ENCODE measurements at places on chromosomes 11 and 22.

- DNase-seq, result no peak
Measured at GRCh38 chr11:100141201-100141600, 545.9 kb upstream of the ARHGAP42 start.

- DNase-seq, result no peak
Measured at GRCh38 chr11:104581246-104581980, 316.8 kb downstream of the CASP12 start.

- peak; percentile 64 for DNase-seq
Measured at GRCh38 chr22:40922484-40923303, 28.5 kb upstream of the RBX1 start.

DNA sequence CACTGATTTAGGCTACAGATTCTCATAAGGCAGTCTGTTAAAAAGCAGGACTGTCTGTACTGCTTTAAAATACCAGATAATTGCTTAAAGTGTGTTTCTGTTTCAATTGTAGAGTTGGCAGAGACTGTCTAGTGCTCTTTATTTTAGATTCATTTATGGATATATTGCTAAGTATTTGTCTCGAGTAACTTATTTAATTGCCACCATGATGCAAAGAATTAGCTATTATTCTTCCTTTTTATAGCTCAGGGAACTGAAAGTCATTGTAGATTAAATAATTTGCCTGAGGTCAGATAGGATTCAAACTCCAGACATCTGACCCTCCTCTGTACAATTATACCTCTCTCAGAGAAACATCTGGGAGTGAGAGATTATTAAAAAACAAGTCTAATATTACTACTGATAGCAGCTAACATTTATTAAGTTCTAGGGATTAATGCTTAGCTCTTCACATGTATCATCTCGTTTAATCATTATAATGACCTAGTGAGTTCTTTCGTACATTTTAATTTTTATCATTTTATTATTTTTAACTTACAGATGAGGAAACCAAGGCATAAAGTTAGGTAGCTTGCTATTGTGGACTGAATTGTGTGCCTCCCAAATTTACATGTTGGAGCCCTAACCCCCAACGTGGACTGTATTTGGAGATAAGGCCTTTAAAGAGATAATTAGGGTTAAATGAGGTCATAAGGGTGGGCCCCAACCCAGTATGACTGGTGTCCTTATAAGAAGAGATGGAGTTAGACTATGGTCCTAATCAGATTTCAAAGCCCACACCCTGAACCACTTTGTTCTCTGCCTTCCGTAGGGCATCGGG, 19.7 kb upstream of the RAG2 start:
- no peak for DNase-seq

GRCh38 chr22:47632701-47633100, 870.3 kb downstream of the TBC1D22A start:
- DNase-seq, result no peak

DNA sequence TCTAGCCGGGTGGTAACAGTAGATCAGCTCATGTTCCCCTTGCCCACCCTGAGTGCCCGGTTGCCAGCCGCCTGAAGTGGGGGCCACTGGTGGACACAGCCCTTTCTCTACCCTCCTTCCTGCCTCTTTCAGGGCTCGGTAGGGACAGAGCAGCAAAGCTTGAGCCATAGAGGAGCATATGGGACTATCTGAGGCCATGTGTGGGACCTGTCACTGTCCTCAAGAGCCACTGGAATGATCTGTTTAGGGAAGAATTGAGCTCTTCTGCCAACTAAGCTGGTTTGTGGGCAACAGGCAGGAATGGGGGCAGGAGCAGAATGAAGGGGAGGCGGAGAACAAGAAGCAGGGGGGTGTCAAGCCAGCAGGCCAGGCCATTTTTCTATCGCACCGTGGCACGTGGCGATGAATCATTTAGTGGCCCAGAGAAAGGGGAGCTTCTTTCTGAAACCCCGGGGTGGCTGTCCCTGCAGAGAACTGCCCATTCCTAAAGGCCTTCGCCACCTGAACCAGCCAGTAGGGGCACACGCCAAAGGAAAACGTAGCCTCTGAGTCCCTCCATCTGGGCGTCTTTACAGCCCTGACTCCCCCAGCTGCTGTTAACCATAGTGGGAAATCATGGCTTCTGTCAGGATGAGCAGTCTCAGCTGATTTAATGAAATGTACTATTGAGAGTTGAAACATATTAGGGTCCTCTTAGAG, 8.8 kb downstream of the ASPHD2 start:
- no peak for DNase-seq

Data from NCI-H526 (cell line).